ENCODE measurements at places on chromosomes 3 and 15. TPM values are rescaled to one million over a fixed set of nuclear protein-coding genes. Genes with fewer than 3 reads are reported as not detected.
A peak's percentile ranks its signal among the peaks of the same experiment; 100 is the strongest.

COLQ gene
- total RNA-seq = 0.12 TPM

DNA sequence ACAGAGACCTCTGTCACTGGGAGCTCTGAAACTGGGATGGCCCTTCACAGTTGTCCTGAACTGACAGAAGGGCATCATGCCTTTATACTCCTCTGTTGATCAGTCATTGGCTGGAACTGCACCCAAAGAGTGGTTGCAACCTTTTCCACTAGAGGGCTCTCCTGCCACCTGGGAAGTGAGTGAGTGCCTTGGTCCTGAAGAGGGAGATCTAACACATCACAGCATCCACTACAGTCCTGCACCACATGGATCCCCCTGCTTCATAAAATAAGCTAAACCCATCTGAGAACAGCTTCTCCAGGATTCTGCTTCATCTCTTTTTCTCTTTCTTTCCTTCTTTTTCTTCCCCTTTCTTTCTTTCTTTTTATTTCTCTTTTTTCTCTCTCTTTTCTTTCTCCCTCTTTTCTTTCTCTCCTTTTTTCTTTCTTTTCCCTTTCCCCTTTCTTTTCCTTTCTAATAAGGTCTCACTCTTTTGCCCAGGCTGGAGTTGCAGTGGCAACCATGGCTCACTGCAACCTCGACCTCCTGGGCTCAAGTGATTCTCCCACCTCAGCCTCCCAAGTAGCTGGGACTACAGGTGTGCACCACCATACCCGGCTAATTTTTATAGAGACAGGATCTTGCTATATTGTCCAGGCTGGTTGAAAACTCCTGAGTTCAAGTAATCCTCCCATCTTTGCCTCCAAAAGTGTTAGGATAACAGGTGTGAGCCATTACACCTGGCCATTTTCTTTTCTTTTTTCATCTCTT, 42.8 kb upstream of the RAF1 start:
- DNase-seq = peak; percentile 75

DNA sequence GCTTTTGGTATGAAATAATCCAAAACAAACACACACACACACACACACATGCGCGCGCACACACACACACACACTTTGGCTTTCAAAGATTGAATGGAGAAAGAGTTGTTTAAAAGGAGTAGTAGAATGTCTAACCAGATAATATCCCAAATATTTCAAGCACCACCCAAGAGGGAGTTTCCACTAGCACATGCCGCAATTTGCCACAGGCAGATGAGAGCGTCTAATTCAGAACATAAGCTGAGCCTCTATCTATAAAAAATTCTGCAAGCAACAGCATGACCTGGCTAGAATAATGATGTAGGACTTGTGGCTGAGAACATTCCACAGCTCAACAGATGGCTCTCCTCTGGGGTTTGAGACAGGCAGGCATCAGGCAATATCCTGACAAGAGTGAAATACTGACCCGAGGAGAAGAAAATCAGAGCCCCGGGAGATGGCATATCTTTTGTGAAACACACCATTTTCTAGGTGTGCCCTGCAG, 302.5 kb upstream of the GADL1 start:
- no peak for DNase-seq

- DNase-seq = no peak
Observed at GRCh38 chr3:141710121-141710520, 28.0 kb upstream of the RNF7 start.

GRCh38 chr15:96276438-96277210, 53.9 kb upstream of the NR2F2 start:
- peak; percentile 72 for DNase-seq

PLSCR2 gene
- total RNA-seq = not detected

GRCh38 chr3:32641356-32641755, 43.6 kb upstream of the CNOT10 start:
- DNase-seq = peak; percentile 12

ZBTB47 gene
- total RNA-seq = 5.5 TPM

DNA sequence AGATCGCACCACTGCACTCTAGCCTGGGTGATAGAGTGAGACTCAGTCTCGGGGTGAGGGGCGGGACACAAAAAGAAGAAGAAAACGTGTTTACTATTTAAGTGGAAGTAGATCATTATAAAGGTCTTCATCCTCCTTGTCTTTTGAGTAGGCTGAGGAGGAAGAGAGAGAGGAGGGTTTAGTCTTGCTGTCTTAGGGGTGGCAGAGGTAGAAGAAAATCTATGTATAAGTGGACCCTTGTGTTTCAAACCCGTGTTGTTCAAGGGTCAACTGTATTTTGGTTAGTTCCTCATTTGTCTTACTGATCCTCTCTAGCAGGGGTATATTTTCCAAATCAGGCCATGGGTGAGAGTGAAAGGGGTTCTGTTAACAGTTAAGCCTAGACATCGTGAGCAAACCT, 40.1 kb downstream of the TRIM71 start:
- no peak for DNase-seq

All from M059J (cell line).